Lower lobe of right lung (tissue), 2 donors: ENCODE measurements at places on chromosomes 7 and 10. TPM values are rescaled to one million over a fixed set of nuclear protein-coding genes. Genes with fewer than 3 reads are reported as not detected.

Gene C7orf33
- not detected for total RNA-seq

Gene CLDN15
- total RNA-seq, result 11.1 TPM

Gene ACSM6
- not detected for total RNA-seq

Gene CNPY1
- total RNA-seq, result not detected

GRCh38 chr10:50501478-50501877 lies 122.3 kb downstream of the SGMS1 start:
- no peaks in the 10 kb centered on the region for H3K36me3 ChIP-seq
- no peak for DNase-seq
- H3K27me3 ChIP-seq, result no peaks in the 10 kb centered on the region
- no peak overlapping the region for H3K27ac ChIP-seq

- peaks cover 3% of the 10 kb centered on the region for H3K27me3 ChIP-seq
- DNase-seq, result no peak
- H3K27ac ChIP-seq, result no peak overlapping the region
- peak overlapping the region; percentile 31 for H3K4me3 ChIP-seq
Observed at GRCh38 chr7:130273081-130273932, 6.6 kb downstream of the CPA2 start.

- peaks cover 32% of the 10 kb centered on the region for H3K36me3 ChIP-seq
- H3K27me3 ChIP-seq, result no peaks in the 10 kb centered on the region
- no peaks in the 10 kb centered on the region for H3K4me1 ChIP-seq
Observed at GRCh38 chr10:101529207-101529606, 58.9 kb downstream of the POLL start.

DNA sequence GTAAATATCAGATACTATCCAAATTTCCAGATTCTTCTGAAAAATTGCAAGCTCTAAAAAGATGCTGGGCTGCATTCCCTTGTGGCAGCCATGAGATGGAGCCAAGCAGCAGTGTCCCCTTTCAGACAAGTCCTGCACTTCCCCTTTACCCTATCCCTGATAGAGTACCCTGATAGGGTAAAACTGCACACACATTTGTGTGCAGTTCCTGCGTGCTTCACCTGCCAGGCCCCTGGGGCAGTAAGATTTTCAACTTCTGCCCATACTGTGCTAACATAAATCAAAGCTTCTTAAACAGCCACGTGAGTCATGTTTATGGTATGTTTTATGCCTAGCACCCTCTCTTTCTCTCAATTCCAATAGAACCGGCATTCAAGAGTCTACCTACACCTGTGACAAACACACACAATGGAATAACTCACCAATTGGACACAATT lies 52.2 kb downstream of the IFIT5 start:
- H3K27ac ChIP-seq, result no peak overlapping the region
- H3K36me3 ChIP-seq, result no peaks in the 10 kb centered on the region
- H3K4me3 ChIP-seq, result no peak overlapping the region
- H3K4me1 ChIP-seq, result peaks cover 17% of the 10 kb centered on the region
